Left lung (tissue), 14 donors: ENCODE measurements at places on chromosomes 4 and X. TPM values are rescaled to one million over a fixed set of nuclear protein-coding genes. Genes with fewer than 3 reads are reported as not detected.

GRCh38 chr4:8400632-8401325 is 39.7 kb downstream of the ACOX3 start:
- H3K27me3 ChIP-seq, result no peaks in the 10 kb centered on the region
- no peaks in the 10 kb centered on the region for H3K36me3 ChIP-seq
- DNase-seq, result no peak
- peaks cover 22% of the 10 kb centered on the region for H3K4me1 ChIP-seq
- H3K27ac ChIP-seq, result no peak overlapping the region
- H3K4me3 ChIP-seq, result no peak overlapping the region

GRCh38 chrX:152600853-152601633 is 36.7 kb upstream of the GABRQ start:
- no peaks in the 10 kb centered on the region for H3K27me3 ChIP-seq
- no peak overlapping the region for H3K4me3 ChIP-seq
- no peaks in the 10 kb centered on the region for H3K36me3 ChIP-seq
- H3K4me1 ChIP-seq, result no peaks in the 10 kb centered on the region
- no peak overlapping the region for H3K27ac ChIP-seq

DNA sequence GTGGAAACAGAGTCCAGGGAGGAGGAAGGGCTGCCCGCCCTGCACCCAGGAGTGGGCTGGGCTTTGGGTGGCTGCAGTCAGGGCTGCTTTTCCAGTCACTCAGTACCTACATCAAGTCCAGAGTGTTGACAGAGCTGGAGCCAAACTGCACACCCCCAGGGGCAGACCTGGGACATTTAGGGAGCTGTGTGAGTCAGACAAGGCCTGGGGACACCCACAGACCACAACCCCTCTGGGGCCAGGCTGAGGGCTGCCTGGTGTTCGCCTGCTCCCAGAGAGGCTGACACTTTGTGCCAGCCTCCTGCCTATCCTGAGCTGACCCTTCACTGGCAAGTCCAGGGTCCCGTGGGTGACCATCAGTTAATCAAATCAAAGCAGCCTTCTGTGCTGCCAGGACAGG is 240.0 kb downstream of the BCOR start:
- H3K4me3 ChIP-seq, result no peak overlapping the region
- no peaks in the 10 kb centered on the region for H3K27me3 ChIP-seq
- DNase-seq, result no peak

DNA sequence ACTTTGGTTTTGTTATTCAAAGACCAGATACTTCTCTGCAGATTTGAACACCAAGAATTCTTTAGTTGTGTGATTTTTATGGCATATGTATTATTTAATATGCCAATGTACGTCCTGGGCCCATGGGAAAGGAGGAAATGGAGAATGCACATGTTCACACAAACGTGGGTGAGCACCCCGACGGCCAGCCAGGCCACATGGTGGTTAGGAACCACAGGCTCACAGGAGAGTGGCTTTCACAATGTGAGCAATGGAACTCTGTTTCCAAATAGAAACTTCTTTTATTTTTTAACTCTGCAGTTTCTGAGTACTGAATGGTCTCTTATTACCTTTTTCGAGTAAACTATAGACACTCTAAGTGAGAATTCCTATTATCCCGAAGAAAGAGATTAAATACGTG is 58.0 kb upstream of the UNC5C start:
- no peaks in the 10 kb centered on the region for H3K36me3 ChIP-seq
- H3K4me1 ChIP-seq, result no peaks in the 10 kb centered on the region
- no peak overlapping the region for H3K27ac ChIP-seq
- no peak overlapping the region for H3K4me3 ChIP-seq
- H3K27me3 ChIP-seq, result no peaks in the 10 kb centered on the region

- DNase-seq, result no peak
- peaks cover 36% of the 10 kb centered on the region for H3K4me1 ChIP-seq
- H3K4me3 ChIP-seq, result no peak overlapping the region
- H3K27me3 ChIP-seq, result no peaks in the 10 kb centered on the region
- H3K36me3 ChIP-seq, result no peaks in the 10 kb centered on the region
- no peak overlapping the region for H3K27ac ChIP-seq
These were observed 137.2 kb downstream of the SH3KBP1 start for GRCh38 chrX:19750028-19750782.

DNA sequence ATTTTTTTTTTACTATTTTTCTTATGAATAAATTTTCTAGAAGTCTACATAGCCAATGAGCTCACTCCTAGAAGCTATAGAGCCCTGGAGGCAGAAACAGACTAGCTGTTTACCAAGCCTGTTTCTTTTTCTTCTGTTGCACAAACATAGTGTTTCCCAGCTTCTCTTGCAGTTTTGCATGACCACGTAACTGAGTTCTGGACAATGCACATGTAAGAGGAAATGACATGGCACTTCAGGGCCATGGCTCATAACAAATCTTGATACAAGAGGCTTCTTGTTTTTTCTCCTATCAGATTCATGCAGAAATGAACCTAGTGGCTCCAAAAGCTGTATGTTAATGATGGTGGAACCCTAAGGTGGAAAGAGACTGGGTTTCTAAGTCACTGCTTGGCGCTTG is 127.4 kb downstream of the ZNF330 start:
- no peaks in the 10 kb centered on the region for H3K27me3 ChIP-seq
- H3K27ac ChIP-seq, result peak overlapping the region; percentile 71
- no peaks in the 10 kb centered on the region for H3K4me1 ChIP-seq
- no peaks in the 10 kb centered on the region for H3K36me3 ChIP-seq
- H3K4me3 ChIP-seq, result no peak overlapping the region

- H3K4me1 ChIP-seq, result no peaks in the 10 kb centered on the region
- H3K36me3 ChIP-seq, result no peaks in the 10 kb centered on the region
- DNase-seq, result no peak
- H3K4me3 ChIP-seq, result no peak overlapping the region
- no peaks in the 10 kb centered on the region for H3K27me3 ChIP-seq
- H3K27ac ChIP-seq, result no peak overlapping the region
These were observed 94.8 kb downstream of the LARP7 start for GRCh38 chr4:112731715-112732114.

- DNase-seq, result no peak
- no peak overlapping the region for H3K4me3 ChIP-seq
- no peaks in the 10 kb centered on the region for H3K27me3 ChIP-seq
These were observed 235.1 kb downstream of the USP46 start for GRCh38 chr4:52423967-52424366.

The NPY2R gene
- polyA plus RNA-seq, result not detected

The LRCH2 gene
- 17.7 TPM for polyA plus RNA-seq

The CT45A10 gene
- polyA plus RNA-seq, result 7.6 TPM

The HSFX1 gene
- 2.3 TPM for polyA plus RNA-seq
